ENCODE measurements at places on chromosomes 2 and 18.

- no peak for DNase-seq
These were observed 198.6 kb downstream of the CAMKMT start for GRCh38 chr2:44560352-44560751.

GRCh38 chr18:36300211-36300610 is 2.7 kb downstream of the FHOD3 start:
- DNase-seq = no peak

DNA sequence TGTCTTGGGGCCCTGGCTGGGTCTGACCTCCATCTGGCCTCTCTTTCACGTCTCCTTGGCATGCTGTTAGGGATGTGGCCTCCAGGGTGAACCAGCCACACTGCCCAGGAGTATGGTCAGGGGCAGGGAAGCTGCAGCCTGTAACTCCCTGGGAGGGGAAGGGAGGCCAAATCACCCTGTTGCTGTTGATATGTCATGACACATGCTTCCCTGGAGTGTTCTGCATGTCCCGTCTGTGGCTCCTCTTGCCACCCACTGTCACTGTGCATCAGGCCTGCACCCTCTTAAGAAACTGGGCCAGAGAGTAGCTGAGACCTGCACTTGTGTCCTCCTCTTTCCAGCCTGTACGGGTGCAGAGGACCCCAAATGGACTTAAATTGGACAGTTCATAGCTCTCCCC is 221.3 kb downstream of the FHOD3 start:
- DNase-seq = no peak

- no peak for DNase-seq
These were observed 95.2 kb downstream of the EPB41L5 start for GRCh38 chr2:120108049-120108448.

GRCh38 chr2:232533944-232534710 is 5.4 kb upstream of the CHRNG start:
- no peak for DNase-seq

DNA sequence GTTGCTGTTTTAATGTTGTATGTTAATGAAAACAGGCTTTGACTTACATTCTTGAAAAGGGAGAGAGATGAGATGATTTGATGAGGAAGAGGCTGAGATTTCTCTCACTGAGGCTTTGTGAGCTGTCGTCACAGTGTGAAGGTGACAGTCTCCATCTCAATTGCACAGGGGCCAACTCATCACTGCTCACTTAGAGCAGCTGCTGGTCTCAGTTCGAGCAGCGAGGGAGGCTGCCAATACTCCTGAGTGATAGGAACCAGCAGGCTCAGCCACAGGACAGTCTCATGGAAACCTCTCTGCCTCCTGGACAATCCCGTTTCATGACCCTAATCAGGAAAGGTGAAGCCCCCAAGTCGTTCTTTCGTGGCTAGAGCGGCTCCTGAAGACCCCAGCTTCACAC is 170.7 kb upstream of the SOX11 start:
- no peak for DNase-seq

- no peak for DNase-seq
These were observed 23.3 kb upstream of the EPAS1 start for GRCh38 chr2:46273919-46274318.

DNA sequence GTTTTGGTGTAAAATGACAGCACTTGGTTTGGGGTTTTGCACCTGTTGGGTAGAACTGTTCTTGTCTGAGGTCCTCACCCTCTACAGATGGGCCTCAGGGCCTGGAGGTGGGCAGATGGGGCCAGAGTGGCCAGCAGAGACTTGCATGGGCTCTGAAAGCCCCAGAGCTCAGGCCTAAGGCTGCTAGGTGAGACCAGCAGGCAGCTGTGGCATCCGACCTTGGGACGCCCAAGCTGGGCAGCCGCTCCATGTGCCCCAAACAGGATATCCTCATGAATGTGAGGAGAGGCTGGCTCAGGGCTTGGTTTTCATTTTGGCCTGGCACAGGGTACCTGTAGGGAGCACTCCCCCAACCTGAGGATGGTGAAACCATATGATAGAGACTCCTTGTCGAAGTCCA is 38.3 kb downstream of the GBX2 start:
- no peak for DNase-seq

Data from CD4-positive, alpha-beta T cell treated with Interleukin-21 for 1 hour (primary cell).